ENCODE measurements at places on chromosomes 7 and 10.
A peak's percentile ranks its signal among the peaks of the same experiment; 100 is the strongest.

DNA sequence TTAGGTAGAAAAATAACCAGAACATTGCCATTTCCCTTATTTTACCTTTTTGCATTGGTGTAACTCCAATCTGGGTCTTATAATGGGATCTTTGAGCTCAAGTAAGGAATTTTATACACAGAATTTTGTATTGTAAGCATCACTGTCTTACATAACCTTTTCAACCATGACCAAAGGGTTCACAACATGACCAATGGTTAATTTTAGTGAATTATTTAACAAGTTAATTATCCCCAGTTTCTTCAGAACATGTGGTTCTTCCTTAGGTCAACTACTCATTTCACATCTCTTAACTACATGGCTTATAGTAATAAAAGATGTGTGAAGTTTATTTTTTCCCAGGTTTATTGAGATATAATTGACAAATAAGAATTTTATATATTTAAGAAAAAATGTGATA, 74.2 kb upstream of the RHOBTB1 start:
- DNase-seq: no peak

DNA sequence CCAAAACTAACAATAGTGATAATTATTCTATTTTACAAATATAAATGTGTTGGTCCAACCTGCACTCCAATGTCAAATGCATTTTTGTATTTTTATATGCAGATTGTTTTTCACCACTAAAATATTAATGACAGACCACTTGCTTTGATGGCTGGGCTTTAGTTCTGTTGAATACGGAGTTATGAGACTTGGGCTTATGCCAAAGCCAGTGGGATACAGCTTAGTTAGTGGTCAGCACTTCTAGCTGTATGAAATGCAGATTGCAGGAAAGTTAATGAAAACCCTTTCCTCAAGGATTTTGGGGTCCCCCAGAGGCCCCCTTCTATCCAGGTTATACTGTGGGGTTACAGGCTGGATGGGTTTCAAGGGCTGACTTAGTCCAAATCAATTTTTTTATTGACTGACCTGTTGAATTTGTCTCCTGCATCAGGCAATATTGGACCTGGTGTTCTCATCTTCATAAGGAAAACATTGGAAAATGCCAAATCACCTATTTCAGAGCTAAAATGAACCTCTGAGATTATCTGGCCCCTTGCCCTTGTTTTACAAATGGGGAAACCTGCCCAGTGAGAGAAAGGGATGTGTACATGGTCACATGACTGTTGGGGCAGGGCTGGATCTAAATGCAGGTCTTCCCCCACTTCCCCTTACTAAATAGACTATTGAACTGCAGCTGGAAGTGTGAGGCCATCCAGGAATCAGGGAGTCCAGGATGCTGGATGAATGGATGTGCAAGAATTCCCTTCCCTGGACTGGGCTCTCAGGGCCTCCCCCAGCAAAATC, 1085.3 kb downstream of the KCNMA1 start:
- DNase-seq: no peak

GRCh38 chr7:51249991-51250390, 66.6 kb downstream of the COBL start:
- DNase-seq: no peak

DNA sequence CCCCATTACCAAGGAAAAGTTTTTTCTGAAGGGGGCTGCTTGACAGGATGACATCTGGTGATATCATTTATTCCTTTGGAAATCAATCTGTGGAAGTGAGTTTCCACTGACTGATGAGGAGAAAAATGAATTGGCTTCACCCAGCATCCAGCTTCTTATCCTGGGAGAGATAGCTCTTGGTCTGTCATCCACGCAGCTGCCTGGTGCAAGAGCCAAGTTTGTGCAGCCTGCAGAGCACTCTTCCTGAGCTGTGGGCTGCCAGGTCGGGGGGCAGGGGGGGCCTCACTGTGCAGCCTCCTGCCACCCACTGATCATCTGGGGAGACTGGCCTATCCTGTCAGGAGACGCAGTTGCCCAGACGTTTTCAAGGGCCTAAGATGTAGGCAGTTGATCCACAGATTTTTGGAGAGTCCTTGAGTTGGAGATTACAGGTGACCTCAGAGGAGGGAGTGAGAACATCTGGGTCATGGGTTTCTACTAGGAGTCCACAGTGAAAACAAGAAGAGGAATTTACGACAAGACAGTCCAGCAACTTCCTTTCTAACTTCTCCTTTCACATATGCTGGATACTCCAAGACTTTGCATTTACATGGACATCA, 75.4 kb downstream of the EGFR start:
- DNase-seq: peak; percentile 61

GRCh38 chr10:124249812-124250432, 156.5 kb upstream of the CHST15 start:
- DNase-seq: no peak

DNA sequence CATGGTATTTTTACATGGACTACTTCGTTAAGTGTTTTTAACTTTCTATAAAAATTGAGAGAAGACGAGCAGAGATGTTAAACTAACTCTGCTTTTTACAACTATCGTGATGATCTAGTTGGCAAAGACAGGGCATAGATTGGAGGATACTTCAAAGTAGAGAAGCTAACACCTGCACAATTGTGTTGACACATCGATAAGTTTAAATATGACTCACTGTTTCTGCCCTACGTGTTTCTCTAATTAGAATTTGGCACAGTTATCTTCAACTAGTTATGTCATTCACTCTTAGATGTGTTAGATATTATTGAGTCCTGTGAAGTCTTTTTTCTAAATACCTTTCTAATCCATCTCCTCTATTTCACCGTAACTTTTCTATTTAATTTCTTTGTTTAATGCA, 68.5 kb upstream of the FERD3L start:
- DNase-seq: no peak

DNA sequence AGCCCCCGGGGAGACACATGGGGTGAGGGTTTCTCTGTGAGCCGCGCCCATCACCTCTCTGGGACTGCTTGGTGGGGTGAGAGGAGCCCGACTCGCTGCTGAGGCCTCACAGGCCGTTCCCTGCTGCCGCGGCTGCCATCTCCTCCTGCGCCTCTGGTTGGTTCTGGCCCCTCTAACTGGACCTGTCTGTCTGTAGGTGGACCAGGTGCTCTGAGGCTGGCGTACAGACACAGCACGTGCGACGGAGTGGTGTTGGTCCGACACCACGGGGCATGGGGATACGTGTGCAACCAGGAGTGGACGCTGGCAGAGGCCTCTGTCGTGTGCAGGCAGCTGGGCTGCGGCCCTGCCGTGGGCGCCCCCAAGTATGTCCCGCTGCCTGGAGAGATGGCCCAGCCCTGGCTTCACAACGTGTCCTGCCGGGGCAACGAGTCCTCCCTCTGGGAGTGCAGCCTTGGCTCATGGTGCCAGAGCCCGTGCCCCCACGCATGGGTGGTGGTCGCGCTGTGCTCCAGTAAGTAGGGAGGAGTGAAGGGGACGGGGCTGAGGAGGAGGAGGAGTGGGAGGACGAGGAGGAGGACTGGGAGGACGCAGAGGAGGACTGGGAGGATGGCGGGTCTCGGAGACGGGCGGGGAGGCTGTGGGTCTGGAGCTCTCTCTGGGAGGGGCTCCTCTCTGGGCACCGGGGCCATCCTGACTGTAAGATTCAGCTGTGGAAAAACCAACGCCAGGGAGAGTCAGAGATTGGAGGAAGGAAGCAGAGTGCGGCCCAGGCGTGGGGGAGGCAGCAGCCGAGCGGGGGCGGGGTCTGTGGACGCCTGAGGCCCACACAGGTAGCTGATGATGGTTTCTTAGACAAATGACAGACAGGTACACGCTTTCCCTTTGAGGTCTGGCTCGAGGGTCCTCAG, 2.6 kb downstream of the SCART1 start:
- DNase-seq: no peak

- no peak for DNase-seq
Measured at GRCh38 chr7:132023466-132023865, 467.0 kb upstream of the PODXL start.

DNA sequence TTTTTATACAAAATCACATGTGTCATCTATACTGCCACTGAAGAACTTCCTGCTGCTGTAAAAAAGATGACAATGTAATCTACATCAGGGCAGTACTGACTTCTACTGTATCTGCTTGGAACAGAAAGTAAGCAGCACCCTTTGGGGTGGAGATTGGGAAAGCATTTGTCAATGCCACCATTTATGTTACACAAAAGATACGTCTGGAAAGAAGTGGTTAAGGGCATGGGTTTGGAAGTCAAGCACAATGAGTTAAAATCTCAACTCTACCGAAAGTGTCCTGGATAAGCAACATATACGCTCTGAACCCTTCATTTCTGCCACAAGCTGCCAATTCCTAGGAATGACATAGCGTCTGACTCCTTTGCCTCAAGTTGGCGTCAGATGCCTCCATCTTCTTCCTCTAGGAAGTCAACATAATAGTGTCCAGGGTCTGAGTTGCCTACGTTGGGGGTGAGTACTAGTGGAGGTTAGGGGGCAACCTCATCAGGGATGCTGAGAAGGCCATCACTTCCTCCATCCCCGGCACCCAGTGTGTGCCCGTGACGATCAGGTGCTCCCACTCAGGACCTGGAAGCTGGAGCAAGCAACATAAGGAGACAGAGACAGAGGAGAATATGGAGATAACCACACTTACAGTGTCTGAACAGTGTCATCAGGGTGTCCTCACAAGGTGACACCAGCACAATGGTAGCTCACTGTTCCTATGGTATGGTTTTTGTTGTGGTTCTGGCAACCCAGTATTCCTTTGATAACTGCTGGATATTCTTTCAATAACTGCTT, 58.3 kb downstream of the SGMS1 start:
- DNase-seq: no peak

GRCh38 chr10:114607358-114607998, 50.6 kb downstream of the ABLIM1 start:
- DNase-seq: no peak

DNA sequence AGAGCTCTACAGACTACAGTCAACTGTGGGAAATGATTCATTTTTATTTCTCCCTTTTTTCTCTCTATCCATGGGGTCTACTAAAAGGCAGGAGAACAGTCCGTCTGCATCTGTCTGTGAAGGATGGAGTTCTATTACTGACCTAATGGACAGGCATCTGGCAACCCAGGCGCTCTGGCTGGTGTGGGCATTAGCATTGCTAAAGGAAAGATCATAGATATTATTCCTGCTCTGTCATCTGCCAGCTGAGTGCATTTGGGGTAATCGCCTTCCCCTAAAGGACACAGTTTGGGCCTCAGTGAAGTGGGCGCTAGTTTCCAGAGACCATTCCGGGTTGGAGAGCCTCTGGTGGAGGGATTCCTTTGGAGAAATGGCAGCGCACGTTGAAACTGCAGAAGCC, 201.3 kb upstream of the TCERG1L start:
- no peak for DNase-seq
